ENCODE measurements at places on chromosomes 16 and 17.

DNA sequence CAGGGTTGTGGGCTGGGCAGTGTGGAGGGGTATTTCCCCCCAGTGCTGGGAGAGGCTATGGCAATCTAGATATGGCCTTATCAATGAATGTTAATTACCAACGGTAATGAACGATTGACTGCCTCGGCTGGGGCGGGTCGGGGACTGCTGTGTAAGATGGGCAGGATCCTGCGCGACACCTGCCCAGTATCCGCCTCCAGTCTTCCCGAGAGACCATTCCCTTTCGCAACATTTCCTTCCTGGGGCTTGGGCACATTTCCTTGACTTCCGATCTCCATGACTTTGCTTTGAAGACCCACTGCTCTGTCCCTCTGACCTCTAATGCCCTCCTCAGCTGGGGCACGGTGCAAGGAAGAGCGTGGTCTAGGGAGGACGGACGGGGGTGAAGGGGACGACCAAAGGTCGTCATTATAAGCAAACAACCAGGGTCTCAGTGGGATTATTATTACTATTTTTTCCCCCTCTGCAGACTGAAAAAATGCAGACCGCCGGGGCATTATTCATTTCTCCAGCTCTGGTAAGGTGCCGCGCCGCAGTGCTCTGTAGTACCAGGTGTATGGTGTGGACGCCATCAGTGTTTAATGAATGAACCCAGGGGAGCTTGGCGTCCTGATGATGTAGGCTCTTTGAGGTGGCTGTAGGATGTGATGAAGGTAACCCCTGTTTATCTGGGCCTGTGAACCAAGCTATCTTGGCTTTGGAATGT is 506 bp downstream of the ATP5MC1 start:
- DNase-seq = no peak

DNA sequence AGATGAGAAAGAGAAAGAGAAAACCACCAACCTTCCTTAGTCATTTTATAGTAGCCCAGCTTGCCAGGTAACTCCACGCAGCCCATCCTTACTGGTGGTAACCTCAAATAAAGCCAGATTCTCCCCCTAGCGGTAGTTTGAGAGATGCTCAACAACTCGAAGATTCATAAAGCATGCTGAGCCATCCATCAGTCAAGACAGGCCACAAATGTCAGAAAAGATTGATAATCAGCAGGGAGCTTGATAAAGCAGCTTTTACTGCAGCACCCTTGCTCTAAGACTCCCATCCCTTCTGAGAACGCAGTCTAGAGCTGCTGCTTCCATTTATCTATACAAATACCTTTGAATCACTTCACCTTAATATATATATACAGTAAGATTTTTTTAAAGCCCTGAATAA is 451.5 kb upstream of the HSBP1 start:
- DNase-seq = peak; percentile 73

- DNase-seq = no peak
Observed at GRCh38 chr17:21419299-21420239, 43.4 kb downstream of the KCNJ12 start.

DNA sequence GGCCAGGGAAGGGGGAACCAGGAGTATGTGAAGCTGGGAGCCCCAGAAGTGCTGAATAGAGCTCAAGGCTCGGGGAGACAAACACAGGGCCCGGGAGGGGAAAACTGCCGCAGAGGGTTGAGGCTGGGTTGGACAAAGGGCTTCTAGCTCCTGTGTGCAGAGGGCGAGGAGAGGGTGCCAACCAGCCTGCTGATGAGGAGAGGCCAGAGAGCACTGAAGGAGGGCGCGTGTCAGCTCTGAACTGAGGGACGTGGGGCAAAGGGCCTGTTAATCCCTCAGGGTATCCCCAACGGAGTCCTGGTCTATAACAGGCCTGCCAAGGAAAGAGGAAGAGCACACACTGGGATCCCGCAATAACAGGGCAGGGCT is 151.3 kb downstream of the C16orf78 start:
- DNase-seq = no peak

DNA sequence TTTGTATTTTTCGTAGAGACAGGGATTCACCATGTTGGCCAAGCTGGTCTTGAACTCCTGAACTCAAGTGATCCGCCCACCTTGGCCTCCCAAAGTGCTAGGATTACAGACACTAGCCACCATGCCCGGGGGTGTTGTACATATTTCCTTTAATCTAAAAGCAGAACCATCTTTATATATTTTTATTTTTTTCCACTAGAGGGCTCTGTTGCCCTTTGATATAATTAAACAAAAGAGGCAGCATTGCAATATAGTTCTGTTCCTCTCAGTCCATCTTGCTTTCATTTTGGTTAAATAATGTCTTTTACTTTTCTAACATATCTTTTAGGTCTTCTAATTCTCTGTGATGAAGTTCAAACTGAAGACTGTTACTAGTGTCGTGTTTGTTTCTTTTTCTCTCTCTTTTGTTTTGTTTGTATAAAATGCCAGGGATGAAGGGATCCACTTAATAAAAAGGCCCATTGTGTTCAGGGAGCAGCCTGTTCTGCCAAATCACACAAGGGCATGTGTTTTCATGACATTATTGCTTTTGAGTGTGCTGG is 23.4 kb downstream of the WWOX start:
- peak; percentile 75 for DNase-seq

DNA sequence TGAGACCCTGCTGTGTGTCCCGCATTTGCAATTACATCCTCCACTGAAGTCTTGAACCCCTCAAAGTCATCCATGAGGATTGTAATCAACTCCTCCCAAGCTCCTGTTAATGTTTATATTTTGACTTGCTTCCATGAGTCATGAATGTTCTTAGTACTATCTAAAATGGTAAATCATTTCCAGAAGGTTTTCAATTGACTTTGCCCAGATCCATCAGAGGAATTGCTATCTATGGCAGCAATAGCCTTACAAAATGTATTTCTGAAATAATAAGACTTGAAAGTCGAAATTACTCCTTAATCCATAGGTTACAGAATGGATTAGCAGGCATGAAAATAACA is 2.5 kb upstream of the C16orf87 start:
- no peak for DNase-seq

GRCh38 chr16:85717393-85718152 is 28.8 kb upstream of the GINS2 start:
- DNase-seq = peak; percentile 64

DNA sequence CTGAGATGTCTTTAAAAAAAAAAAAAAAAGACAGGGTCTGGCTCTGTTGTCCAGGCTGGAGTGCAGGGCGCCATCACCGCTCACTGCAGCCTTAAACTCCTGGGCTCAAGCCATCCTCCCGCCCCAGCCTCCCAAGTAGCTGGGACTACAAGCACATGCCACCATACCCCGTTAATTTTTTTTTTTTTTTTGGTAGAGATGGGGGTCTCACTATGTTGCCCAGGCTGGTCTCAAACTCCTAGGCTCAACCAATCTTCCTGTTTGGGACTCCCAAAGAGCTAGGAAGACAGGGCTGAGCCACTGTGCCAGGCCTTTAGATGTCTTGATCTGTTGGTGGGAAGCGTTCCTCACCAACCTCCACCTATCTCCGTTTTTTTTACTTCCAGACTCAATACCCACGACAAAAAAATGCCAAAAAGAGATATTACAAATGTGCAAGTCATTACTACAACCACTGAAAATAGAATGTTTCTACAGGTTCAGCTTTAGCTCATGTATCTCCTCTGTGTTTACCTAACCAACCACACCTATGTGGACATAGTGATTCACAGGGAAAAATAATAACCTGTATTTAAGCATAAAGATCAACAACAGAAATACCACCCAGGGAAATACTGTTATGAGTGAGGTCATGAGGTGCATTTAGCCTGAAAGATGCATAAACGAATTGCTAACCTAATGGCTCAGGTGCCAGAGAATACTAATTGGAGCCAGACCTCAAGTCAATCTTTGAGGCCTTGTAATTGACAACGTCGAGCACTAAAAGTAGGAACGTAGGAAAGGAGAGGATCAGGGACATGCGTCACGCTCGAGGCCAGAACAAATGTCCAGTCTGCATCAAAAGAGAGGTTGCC is 22.6 kb downstream of the NACA2 start:
- DNase-seq = no peak

DNA sequence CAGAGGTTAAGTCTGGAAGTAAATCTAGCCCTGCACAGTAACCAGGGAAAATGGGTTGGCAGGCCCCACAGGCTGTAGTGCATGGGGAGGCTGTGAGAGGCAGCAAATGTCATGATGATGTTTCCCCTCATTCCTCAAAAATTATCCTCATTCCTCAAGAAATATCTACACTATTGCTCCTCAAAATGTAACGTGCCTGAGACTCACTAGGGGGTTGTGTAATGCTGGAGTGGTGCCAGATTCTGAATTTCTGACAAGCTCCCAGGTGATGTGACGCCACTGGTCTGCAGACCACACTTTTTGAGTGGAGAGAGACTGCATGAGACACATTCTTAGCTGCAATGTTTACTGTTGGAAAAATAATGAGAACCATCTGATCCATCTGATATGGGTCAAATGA is 1.2 kb upstream of the MPP3 start:
- DNase-seq = peak; percentile 70

GRCh38 chr17:47821424-47822391 is at the start of gene OSBPL7:
TSS of gene OSBPL7 (minus strand) at chr17:47821794. CDS start at chr17:47820278, 1,516 bp downstream.
- DNase-seq = peak; percentile 73

DNA sequence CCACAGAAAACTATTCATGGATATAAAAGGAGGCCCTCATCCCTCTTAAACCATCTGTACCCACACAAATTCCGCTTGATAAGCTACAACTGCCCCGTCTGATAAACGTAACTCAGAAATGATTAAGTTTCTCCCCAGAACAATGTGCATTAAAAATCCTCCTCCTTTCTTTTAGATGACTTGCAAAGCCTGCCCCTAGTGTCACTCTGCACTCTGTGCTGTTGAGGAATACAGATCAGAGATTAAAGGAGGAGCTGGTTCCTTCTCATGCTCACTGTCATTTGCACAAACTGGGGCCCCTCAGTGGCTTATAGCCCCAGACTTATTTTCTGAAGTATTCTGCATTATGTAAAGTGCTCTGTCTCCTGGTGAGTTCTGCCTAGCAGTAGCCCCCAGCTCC is 33.3 kb downstream of the CDRT15 start:
- DNase-seq = no peak

GRCh38 chr17:37650419-37651003 is 7.3 kb upstream of the DDX52 start:
- DNase-seq = peak; percentile 59

DNA sequence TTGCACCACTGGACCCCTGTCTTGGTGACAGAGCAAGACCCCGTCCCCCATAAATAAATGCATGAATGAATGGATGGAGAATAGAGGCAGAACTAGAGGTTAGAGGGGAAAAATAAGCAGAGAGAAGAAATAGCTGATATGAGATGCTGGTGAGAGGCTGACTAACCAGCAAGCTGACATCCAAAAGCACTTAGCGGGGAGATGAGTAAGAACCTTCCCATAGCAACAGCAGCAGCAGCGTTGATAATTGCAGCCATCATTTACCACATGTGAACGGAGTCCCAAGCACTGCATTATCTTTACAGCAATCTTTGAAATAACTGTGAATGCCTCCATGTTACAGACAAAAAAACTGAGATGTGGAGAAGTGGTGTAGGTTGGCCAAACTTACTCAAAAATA is 777.3 kb upstream of the EEF2KMT start:
- no peak for DNase-seq

GRCh38 chr17:78473951-78474613 is 95.6 kb downstream of the PGS1 start:
- no peak for DNase-seq

DNA sequence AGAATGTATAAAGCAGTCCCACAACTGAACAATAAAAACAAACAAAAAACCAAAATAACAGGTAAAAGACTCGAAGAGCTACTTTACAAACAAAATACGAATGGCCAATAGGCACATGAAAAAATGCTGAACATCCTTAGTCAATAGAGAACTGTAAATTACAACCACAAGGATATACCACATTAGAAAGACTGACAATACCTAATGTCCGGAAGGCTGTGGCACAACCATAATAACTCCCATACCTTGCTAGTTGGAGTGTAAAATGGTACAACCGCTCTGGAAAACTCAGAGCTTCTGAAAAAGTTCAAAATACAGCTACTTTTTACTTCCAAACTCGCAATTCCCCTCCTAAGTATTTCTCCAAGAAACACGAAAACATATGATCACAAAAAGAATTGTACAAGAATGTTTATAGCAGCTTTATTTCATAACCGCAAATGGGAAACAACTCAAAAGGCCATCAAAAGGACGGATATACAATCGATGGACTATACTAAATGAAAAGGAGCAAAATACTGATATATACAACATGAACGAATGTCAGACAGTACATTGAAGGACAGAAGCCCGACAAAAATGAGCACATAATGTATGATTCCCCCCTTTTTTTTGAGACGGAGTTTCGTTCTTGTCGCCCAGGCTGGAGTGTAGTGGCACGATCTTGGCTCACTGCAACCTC is 2.3 kb downstream of the TP53 start:
- DNase-seq = peak; percentile 3

- no peak for DNase-seq
Observed at GRCh38 chr17:19725486-19725885, 9.1 kb upstream of the SLC47A2 start.

- DNase-seq = no peak
Observed at GRCh38 chr17:74715144-74715543, 2.4 kb upstream of the CD300LF start.

DNA sequence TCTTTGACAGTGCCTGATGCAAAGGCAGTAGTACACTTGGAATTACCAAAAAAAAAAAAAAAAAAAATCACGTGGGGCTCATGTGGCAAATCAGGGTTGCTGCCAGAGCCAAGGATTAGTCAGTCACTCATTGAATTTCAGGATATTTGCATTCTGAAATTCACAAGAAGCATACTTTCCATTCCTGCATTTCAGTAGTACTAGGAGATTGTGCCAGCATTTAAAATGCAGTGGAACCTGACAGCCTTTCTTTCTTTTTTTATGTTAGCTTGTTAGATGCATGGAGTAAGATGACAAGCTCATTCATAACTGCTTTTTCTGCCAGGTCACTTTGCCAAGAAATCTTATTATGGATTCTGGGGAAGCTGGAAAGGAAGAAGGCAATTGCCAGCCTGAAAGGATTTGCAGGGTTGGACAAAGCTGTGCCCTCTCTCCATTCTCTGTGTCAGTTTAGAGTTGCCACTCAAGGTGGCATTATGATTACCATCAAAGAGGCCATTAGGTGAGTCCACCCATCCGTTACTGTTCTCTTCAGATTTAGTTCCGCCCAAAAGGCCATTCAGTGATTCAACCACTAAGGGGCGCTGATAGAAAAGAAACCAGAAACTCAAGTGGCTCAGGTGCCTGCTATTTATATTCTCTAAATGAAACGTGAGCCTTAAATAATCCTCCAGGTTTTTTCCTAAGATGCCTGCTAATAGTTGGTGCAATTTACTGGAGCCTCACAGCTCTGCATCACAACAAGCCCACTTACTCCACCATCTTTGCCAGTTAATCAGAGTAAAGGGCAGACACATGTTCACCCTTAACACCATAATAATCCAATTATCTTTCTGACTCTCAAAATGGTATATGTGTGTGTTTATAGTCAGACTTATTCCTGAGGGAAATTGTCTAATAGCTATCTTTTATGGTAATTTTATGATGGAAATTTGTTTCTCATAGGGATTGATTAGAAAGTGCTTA is 59.0 kb downstream of the TANGO6 start:
- DNase-seq = peak; percentile 85

- DNase-seq = no peak
Observed at GRCh38 chr16:83807327-83807709, 460 bp upstream of the HSBP1 start.
